ENCODE measurements at places on chromosomes 2 and 18. TPM values are rescaled to one million over a fixed set of nuclear protein-coding genes. Genes with fewer than 3 reads are reported as not detected.
A peak's percentile ranks its signal among the peaks of the same experiment; 100 is the strongest.

Gene CABYR
- total RNA-seq = 2.8 TPM

Gene MYO7B
- 3.4 TPM for total RNA-seq

Gene FER1L5
- not detected for total RNA-seq

Gene SLC5A7
- total RNA-seq = not detected

Gene CYTIP
- 130 TPM for total RNA-seq

Gene DQX1
- total RNA-seq = 0.51 TPM

- DNase-seq = no peak
Measured at GRCh38 chr18:5197032-5197434, at the start of gene AKAIN1. TSS of gene AKAIN1 (minus strand) at chr18:5197257. CDS start at chr18:5197053, 204 bp downstream.

GRCh38 chr18:35982409-35983114 lies 10.1 kb downstream of the RMP24 start:
- DNase-seq = no peak

GRCh38 chr2:233807966-233808935 lies 30.1 kb downstream of the MROH2A start:
- peak; percentile 5 for DNase-seq

DNA sequence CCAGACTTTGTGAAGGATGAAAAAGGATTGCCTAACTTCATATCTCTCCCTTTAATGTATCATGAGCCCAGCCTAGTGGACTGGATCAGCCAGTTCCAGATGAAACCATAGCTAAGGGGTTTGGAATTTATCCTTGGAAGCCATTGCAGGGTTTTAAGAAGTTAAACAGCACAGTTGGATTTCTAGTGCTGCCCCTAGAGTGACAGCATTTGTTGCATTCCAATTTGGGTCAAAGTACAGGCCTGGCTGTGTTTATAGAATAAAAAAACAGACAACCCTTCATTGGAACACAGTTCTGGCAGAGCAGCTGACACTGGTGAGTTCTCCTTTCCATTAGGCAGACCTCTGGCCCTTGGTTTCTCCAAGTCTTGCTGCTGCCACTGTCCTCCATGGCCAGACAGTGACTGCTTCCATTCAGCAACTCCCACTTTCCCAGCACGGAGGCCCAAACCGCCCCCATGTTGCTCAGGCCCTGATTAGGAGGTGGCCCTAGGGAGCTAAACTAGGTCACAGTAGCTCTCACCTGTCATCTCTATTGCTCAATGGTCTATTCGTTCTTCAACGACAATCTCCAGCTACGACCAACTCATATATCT lies 8.0 kb downstream of the GPR39 start:
- DNase-seq = no peak
